ENCODE measurements at places on chromosomes 13 and 19.

DNA sequence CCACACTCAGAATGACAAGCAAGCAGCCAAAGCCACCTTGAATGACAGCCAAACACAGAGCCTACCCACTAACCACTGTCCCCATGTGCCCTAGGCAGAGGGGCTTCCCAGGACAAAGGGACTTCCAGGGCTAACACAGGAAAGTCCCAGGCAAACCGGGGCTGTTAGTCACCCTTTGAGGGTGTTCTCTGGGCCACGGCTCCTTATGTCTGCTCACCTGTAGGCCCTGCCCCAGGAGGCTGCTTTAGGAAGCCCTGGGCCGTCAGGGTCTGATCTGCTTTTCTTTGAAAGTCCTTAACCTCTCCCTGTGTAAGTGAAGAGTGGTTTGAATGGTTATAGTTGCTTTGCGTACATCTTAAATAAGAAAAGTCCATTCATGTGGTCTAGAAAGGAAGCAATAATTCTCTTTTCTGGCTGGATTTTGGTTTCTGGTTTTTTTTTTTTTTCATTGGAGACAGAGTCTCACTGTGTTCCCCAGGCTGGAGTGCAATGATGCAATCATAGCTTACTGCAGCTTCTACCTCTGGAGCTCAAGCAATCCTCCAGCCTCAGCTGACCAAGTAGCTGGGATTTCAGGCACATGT is 161.4 kb downstream of the EFNB2 start:
- no peak for DNase-seq

DNA sequence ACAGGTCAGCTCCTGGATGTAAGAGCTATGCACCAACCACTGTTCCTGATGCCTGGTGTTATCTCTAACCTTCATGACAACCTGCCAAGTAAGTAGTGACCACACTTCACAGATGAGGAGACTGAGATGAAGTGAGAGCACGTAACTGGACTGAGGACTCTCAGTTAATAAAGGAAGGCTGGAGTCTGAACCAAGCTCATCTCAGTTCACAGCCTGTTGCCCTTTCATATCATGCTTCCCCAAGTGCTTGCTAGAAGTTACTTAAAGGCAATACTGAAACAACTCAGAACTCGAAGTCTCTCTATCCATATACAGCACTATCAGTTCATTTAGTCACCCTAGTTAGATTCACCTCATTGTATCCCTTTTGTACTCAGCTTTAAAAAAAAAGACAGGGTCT is 119.7 kb downstream of the ABCC4 start:
- DNase-seq, result no peak

DNA sequence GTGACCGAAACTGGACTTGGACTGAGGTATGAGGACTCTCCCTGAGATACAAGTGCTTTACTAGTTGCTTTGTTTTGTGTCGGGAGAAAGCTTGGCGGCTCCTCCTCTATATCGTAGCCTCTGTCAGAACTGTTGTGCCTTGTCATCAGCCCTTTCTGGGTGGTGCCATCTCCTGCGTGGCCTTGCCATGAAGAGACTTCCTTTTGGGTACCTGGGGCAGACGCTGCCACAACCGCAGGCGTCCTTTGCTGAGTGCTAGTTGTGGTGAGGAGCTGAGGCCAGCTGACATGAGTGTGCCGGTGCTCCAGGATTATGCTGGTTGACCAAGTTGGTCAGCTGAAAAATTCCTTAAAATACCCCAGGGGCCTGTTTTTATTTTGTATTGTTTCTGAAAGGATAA is 124.5 kb downstream of the AKAP11 start:
- DNase-seq, result no peak

DNA sequence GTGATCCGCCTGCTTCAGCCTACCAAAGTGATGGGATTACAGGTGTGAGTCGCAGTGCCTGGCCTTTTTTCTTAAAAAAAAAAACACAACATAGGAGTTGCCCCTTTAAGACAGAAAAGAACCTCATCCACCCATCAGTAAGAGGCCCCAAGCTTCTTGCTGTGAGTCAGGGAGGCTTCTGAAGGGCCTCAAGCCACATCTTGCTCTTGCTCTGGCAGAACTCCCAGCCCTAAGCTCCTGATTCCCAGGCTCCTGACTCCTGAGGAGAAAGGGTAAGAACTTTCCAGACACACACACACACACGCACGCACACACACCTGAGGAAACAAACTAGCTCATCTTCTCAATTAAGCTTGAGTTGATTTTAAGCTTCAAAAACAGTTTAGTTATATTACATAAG is 6.9 kb downstream of the ETFB start:
- peak; percentile 46 for DNase-seq

- no peak for DNase-seq
Measured at GRCh38 chr19:281992-282391, 9.2 kb downstream of the PLPP2 start.

- peak; percentile 46 for DNase-seq
Measured at GRCh38 chr13:48478391-48478790, 54.5 kb downstream of the RCBTB2 start.

DNA sequence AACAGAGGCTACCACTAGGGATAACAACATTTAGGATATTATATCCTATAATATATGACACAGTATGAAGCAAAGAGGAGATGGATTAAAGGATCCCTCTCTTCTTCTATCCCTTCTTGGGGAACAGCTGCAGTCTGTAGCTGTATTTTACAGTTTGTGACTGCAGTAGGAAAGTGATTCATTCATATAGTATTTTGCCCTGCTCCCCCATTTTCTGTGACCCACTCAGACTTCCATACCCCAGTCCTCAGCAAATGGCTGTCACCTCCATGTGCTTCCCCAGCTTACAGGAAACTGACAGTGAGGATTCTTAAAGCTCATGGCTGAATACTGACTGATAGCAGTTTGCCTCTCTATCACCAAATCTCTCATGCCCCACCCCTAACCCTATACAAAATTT is 27.5 kb downstream of the MICU2 start:
- no peak for DNase-seq

DNA sequence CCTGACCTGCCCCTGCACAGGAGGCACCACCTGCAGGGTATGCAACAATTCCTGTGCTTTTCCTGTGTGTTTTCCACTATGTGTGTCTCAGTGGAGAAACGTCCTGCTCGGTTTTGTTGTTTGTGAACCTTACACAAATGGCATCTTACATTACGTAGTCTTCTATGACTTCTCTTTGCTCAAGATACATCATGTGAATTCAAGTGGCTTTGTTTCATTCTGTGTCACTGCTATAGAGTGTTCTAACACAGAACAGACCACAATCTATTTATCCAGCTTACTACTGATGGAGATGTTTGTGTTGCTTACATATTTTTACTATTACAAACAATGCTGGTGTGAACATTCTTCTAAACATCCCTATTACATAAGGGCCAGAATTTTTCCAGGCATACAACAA is 97.7 kb downstream of the ANKRD10 start:
- DNase-seq, result no peak

GRCh38 chr13:90738881-90739280 is 608.6 kb upstream of the MIR17HG start:
- no peak for DNase-seq

DNA sequence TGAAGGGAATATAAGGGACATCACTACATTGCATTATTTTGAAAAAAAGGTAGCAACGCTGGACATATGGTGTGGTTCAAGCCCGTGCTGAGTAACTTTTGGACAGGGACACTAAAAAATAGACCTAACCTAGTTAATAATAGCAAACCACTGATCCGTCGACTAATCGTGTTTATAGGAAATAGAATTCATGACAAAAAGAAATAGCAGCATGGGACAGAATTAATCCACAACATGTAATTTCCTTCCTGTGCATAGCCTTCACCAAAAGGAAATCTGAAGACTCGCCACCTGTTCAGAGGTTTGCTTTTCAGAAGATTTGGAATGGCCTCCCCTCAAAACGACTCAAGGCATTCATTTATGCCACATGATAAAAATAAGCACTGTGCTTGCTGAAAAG is 128.7 kb downstream of the FGF14 start:
- DNase-seq, result no peak

DNA sequence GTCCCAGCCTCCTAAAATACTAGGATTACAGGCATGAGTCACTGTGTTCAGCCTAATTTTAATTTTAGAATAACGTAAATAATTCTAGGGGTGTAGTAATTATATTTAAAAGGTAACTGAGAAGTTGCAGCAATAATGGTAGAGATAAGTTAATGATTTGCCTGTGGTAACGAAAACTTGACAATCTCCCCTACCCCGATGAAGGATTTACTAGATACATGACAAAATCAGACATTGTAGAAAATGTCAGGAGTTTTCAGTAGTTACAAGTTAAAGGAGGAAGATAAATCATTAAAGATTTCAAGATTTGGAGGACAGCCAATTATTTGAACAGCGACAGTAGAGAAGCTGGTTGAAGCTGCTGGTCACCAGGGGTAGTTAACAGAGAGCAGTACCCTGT is 652.2 kb upstream of the PCDH20 start:
- no peak for DNase-seq

DNA sequence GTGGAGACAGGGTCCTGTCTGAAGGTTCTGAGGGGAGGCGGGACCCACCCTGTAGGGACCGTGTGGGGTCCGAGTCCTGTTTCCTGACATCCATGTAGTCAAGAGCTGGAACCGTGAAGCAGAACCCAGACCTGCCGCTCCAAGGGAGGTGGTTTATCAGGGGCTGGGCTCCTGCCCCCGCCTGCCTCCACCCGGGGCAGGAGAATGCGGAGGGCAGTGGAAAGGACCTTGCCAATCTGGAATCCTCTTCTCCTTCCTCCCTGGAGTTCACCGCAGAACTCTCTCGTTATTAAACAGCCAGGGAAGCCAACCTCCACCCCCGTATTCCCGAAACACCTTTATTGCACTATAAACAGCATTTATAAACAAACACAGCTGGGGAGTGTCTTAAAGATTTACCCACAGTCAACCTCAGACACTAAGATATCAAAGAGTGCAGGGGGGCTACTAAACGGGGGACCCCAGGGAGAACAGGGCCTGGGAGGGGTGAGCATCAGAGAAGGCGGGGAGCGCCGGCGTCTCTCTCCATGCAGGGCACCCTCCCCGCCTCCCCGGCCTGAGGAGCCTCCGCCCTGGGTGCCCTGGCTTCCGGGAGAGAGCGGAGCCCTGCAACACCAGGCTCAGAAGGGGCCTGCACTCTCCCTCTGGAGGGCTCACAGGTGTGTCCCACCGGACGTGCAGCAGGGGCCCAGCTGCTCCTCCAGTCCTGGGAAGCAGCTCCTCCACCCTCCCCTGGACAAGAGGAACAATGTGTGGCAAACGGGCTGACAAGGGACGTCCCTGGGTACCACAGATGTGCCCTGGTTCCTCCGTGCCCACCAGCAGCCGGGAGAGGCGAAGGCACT is 3.6 kb downstream of the C2CD4C start:
- DNase-seq, result no peak

GRCh38 chr13:33316890-33317289 is 31.3 kb upstream of the STARD13 start:
- no peak for DNase-seq

DNA sequence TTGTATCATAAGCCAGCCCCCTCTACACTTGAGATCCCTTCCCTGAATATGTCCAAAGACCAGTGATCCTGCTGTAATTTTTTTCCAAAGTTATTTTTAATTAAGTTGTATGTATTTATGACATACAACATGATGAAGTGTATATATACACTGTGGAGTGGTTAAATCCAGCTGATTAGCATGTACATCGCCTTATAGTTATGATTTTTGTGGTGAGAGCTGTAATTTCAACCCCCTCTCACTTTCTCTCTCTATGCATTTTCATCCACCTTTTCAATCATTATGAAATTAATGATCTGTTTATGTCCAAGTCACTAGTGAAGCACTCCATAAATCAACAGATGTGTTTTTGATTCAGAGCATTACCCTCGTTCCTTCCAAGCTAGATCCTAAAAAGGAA is 85.3 kb downstream of the KCTD12 start:
- no peak for DNase-seq

DNA sequence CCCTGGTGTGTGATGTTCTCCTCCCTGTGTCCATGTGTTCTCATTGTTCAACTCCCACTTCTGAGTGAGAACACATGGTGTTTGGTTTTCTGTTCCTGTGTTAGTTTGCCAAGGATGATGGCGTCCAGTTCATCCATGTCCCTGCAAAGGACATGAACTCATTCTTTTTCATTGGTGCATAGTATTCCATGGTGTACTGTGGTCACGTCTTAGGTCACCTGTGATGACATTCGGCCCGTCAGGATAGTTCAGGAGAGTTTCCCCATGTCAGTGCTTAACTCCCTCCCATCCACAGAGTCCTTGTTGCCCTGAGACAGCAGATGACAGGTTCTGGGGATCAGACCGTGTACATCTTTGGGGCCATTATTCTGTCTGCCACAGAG is 8.6 kb downstream of the ZNF444 start:
- DNase-seq, result no peak

DNA sequence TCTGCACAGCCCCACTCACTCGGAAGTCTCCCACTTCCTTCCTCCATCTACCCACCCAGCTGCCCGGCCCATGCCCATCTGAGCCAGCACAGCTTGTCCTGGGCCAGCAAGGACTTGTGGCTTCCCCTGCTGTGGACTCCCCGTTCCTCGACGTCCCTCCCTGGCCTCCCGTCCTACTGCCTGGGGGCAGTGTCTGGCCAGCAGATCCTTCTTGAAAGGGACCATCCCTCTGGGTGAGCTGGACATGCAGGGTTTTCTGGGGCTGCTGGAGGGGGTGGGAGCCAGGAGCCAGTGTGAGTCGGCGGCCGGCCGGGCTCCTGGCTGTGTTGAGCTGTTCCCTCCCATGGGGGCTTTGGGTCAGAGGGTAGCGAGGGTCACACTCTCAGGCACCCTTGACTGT is 26.7 kb downstream of the CRTC1 start:
- no peak for DNase-seq

DNA sequence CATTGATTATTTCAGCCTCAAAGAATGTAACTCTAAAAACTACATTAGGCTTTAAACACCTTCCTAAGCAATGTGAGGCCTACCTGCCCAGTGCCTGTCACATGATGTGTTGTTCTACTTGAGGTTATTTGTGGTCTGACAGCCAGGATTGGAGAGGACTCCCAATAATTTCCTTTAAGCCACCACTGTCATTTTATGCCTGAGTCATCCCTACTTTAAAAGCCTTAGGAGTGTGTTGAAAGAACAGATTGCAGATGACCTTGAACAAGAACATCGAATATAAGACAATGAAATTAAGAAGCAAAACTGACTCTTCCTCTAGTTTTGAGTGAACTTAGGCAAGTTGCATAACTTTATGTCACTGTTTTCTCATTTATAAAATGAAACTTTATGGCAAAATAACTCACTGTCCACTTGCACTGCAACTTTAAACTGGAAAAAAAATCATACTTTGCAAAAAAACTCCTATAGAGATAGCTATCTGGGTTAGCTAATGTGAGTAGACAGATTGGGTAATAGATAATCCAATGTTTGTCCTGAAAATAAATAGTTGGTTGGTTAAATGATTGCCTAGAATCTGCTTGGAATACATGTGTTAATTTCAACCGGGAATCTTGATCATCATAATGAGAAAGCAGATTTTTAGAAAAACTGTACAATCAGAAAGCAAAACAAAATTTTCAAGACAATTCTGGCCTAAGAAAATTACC is 361.2 kb downstream of the SUCLA2 start:
- DNase-seq, result no peak

- DNase-seq, result no peak
Measured at GRCh38 chr19:19458110-19458816, 52.8 kb downstream of the GATAD2A start.

GRCh38 chr13:72808917-72809500 is 27.1 kb downstream of the PIBF1 start:
- no peak for DNase-seq

- no peak for DNase-seq
Measured at GRCh38 chr13:93861818-93862217, 617.7 kb downstream of the DCT start.

Data from BJ (cell line).